Right lobe of liver (tissue), 6 donors: ENCODE measurements at places on chromosomes 3 and 15. TPM values are rescaled to one million over a fixed set of nuclear protein-coding genes. Genes with fewer than 3 reads are reported as not detected.

- H3K27me3 ChIP-seq = no peaks in the 10 kb centered on the region
- H3K36me3 ChIP-seq = no peaks in the 10 kb centered on the region
- H3K27ac ChIP-seq = no peak overlapping the region
- DNase-seq = no peak
- no peak overlapping the region for H3K4me3 ChIP-seq
Measured at GRCh38 chr15:93040288-93041158, 48.5 kb downstream of the RGMA start.

DNA sequence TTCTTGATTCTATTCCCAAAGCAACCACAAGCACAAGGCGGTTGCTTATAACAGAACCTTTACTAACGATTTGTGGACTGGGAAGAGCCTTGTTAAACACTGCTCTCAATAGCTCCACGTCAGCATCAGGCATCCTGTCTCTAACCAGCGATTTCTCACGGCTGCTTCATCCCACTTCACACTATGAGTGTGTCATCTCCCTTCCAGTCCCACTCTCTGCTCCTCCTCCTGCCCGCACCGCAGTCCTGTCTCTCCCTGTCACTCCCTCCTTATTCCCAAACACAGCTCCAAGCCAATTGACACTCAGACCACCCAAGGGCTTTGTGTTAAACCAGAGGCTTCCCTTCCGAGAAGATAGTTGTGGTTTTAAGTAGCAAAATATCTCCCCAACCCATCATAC is 94.8 kb downstream of the ABHD5 start:
- no peaks in the 10 kb centered on the region for H3K36me3 ChIP-seq
- H3K4me3 ChIP-seq = no peak overlapping the region
- no peak for DNase-seq
- no peaks in the 10 kb centered on the region for H3K4me1 ChIP-seq

DNA sequence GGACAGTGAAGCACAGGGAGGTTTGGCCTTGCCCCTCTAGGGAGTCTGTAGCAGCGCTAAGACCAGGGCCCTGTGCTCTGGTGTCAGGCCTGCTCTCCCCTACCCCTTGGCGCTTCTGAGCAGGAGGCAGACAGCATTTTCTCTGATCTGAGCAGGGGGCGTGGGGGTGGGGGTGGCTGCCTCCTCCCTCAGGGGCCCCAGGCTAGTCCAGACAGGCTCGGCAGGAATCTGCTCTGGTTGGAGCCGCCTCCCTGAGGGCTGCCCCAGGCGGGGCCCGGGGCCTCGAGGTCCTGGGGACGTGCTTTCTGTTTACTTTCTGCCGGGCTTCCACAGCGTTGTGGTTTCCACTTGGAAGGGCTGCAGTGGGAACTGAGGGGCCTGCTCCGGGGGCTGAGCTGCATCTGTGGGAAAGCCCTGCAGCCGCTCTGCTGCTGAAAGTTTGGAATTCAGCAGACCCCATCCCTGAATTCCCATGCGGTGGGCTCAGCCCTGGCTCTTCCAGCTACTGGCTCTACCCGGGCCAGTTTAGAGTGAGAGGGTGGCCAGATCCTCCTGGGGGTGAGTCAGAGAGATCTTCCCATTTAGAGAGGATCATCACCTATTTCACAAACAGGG is 105.4 kb downstream of the LINGO1 start:
- H3K36me3 ChIP-seq = no peaks in the 10 kb centered on the region
- no peak overlapping the region for H3K27ac ChIP-seq
- no peaks in the 10 kb centered on the region for H3K4me1 ChIP-seq
- DNase-seq = no peak

Gene CAV3
- not detected for total RNA-seq

- no peaks in the 10 kb centered on the region for H3K36me3 ChIP-seq
- no peak overlapping the region for H3K27ac ChIP-seq
- no peak overlapping the region for H3K4me3 ChIP-seq
- no peak for DNase-seq
- no peaks in the 10 kb centered on the region for H3K27me3 ChIP-seq
Measured at GRCh38 chr3:106008766-106009165, 140.0 kb upstream of the CBLB start.

DNA sequence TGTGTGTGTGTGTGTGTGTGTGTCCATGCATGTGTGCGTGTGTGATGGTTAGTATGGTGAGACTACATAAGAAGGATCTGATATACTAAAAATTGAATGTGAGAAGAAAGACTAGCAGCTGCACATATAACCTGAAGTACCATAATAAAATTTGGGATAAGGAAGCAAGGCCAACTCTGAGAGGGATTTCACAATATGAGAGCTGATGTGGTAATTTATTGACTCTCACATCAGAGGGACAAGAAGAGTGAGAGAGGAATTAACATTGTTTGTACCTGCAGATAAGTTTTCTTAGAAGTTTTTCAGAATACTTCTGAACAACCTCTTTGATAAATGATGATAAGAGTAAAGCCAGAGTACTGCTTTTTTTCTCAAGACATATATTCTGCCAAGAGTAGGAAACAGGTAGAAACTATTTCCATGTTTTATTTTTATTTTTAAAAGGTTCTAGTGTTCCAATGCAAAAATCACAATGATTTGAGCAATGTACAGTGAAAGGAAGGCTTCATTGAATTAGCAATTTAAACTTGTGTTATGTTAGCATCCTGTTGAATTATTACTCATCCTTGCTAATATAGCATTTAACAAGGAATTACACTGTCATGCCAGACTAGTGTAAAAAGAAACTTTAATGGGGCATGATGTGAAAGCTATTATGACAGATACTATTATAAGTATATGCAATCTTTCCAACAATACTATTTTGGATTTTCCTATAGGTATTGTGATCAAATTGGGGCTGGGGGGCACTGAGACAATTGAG is 415.5 kb upstream of the ARPP21 start:
- no peaks in the 10 kb centered on the region for H3K4me1 ChIP-seq
- H3K4me3 ChIP-seq = no peak overlapping the region
- H3K36me3 ChIP-seq = no peaks in the 10 kb centered on the region

DNA sequence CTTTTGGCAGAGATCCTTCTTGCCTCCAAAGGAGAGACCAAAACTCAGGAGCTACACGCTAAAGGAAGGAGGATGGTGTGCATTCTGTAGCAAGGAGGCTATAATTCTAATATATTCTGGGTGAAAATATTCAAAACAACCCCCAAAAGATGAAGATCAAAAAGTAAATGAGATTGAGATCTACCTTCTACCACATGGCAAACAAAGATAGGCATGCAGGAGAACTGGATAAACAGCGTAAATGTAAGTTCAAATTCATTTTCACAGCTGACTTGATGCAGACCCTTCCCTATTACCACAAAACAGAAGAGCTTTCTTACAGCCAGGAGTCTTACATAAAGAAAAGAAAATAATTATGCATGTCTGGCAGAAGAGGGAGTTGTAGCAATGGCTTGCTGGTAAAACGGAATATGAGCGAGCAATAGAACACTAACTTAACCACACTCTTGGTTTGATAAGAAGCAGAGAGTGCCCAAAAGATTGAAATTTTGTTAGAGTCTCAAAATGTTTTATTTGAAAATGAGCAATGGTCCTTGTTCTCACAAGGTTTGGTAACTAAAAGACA is 272.7 kb downstream of the MECOM start:
- no peak overlapping the region for H3K4me3 ChIP-seq
- no peak overlapping the region for H3K27ac ChIP-seq
- H3K36me3 ChIP-seq = no peaks in the 10 kb centered on the region

GRCh38 chr15:40498418-40498817 is 27.6 kb downstream of the CHST14 start:
- no peaks in the 10 kb centered on the region for H3K27me3 ChIP-seq
- no peak overlapping the region for H3K4me3 ChIP-seq
- no peak for DNase-seq
- no peaks in the 10 kb centered on the region for H3K36me3 ChIP-seq

GRCh38 chr3:152769523-152769922 is 65.4 kb upstream of the P2RY1 start:
- DNase-seq = no peak
- no peaks in the 10 kb centered on the region for H3K36me3 ChIP-seq
- no peaks in the 10 kb centered on the region for H3K4me1 ChIP-seq

DNA sequence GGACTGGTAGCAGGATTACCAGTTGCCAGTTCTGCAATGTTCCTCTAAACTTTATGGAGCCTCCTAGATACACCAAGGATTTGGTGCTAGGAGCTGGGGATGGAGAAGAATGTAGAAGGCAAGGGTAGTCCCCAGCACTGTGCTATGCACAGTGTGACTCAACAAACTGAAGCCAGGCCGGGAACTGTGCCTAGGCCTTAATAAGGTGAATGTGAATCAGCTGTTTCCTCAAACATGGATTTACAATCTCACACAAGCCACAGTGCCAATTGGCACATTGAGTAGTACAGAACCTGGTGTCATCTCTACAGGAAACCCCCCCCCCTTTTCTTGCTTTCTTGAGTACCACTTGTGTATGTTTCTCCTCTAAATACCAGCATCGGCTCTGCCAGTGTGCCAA is 32.5 kb downstream of the MRPS25 start:
- peaks cover 23% of the 10 kb centered on the region for H3K36me3 ChIP-seq
- H3K27me3 ChIP-seq = no peaks in the 10 kb centered on the region
- H3K4me3 ChIP-seq = no peak overlapping the region
- no peak overlapping the region for H3K27ac ChIP-seq
- no peak for DNase-seq
